ENCODE measurements at places on chromosomes 6 and 20.

DNA sequence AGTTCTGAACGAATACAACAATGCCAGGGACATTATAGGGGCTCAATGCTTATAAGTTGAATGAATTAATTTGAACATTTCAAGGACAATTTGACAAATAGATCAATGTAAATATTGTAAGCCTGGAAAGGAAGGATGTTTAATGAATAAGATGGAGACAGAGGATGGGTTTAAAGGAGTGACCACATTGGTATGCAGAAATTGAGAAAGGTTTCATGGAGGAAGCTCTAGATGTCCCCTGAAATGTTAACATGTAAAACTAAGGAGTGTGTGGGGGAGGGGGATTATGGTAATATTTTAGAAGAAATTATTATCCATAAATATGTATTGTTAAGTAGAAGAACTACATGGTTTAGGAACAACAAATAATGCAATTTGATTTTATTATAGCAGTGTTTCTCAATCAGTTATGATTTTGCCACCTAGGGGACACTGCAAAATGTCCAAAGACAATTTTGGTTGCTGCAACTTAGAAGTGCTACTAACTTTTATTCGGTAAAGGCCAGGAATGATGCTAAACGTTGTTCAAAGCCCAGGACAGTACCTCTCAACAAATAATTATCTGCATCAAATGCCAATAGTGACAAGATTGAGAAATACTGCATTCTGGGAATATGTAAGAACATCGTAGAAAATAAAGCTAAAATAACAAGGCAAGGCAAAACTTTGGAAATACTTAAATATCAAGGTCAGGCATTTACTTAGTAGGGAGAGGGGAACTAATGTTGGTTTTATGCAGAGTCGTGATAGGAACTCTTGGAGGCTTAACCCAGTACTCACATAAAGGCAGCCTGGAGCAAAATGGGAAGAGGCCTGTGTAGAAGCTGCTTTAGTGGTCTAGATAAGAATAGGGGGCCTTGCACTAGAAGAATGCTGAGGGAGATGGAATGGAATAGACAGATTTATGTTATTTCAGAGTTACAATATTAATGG lies 686.9 kb upstream of the CITED2 start:
- no peak for DNase-seq

GRCh38 chr6:56911847-56912246 lies 43.1 kb upstream of the BEND6 start:
- DNase-seq: no peak

DNA sequence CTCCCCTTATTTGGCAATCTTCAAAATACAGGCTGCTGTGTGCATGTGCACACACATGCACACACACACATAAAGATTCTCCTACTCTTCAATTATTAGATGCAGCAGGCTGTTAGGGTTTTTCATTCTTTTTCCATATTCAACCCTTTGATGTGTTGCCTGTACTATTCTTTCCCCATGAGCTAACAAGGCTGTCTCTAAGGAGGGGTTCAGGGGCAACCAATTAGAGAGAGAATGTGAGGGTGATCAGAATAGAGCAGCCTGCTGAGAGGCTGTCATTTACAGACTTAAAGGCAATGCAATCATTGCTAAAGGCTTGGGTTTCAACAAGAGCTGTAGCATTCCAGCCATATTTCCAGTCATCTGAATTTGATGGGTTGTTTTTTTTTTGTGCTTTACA lies 467.4 kb upstream of the ID4 start:
- no peak for DNase-seq

GRCh38 chr6:135261872-135262725 lies 81.0 kb downstream of the MYB start:
- no peak for DNase-seq

- no peak for DNase-seq
Measured at GRCh38 chr20:50286609-50287008, 96.0 kb downstream of the CEBPB start.

DNA sequence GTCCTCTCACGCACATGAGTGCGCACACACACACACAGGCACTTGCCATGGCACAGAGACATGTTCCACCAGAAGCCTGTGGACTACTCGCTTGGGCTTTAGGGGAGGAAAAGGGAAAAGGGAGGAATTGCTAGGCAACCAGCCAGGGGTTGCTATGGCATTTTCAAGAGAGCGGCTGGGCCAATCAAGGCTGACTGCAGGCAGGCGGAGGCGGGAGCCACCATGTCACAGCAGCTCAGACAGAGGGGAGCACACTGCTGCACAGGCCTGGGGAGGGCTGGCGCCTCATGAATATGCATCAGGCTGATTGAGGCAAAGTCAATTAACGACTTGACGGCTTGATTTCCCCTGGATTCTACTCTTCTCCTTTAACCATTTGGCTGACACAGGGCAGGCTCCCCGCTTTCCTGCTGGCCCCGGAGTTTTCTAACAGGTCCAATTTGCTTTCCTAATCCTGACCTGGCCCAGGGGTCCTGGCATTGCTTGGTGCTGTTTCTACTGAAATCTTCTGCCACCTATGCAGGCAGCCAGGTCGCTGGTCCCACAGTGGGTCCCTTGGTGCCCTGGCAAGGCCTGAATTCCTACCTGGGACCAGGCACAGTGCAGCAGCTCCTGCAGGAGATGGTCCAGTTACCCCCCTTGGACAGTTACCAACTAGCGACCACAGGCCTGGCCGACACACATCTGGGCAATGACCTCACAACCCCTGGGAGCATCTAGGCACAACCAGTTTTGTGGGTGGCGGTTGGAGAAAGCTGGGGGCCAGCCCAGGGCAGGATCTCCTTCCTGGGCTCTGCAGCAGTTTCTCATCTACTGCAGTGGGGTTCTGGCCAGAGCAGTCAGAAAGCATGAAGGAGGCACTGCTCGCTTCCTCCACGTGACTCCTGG lies 52.1 kb downstream of the YTHDF1 start:
- DNase-seq: no peak

GRCh38 chr6:39221779-39222641 lies 7.3 kb downstream of the KCNK5 start:
- no peak for DNase-seq
